ENCODE measurements at places on chromosomes 5 and 9.

DNA sequence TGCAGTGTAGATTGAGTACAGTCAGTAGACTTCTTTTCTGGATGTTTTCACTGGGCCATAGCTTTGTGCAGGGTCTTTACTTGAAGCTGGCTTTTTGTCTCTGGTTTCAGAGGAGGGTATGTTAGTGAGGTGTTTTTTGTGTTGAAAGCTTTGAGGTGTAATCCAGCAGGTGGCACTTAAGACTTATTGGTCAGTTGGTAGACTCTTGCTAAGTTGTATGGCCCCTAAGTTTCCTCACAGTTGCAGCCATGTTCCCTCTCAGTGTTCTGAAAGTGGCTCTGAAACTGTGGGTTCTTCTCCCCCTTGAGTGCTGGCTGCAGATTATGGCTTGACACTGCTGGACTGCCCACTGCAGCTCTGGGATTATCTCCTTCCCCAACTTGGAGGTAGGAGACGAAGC lies 55.7 kb upstream of the SLC44A1 start:
- H3K4me1 ChIP-seq = no peaks in the 10 kb centered on the region
- DNase-seq = no peak
- no peaks in the 10 kb centered on the region for H3K36me3 ChIP-seq

GRCh38 chr9:25472085-25472607 lies 206.1 kb downstream of the TUSC1 start:
- H3K27ac ChIP-seq = no peak overlapping the region
- H3K36me3 ChIP-seq = no peaks in the 10 kb centered on the region
- no peaks in the 10 kb centered on the region for H3K27me3 ChIP-seq
- no peak overlapping the region for H3K4me3 ChIP-seq

DNA sequence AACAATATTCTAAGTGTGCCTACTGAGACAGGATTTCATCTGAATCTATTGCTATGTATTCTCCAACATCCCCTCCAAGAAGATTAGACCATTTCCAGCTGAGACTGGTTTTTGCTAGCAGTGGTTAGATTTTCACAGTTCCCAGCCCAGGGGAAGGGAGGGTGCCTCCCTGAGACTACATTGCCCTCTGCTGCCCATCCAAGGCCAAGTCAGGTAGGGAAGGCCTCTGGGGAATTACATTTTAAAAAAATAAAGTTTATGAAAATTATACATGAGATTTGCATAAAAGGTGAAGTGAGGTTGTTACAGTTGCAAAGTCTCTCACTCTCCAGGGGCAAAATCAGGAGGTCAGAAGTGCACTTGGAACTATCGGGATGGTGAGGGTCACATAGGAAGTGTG lies 28.0 kb upstream of the SYK start:
- H3K4me3 ChIP-seq = no peak overlapping the region
- no peaks in the 10 kb centered on the region for H3K27me3 ChIP-seq
- DNase-seq = no peak
- peak overlapping the region; percentile 70 for H3K27ac ChIP-seq
- H3K36me3 ChIP-seq = no peaks in the 10 kb centered on the region

DNA sequence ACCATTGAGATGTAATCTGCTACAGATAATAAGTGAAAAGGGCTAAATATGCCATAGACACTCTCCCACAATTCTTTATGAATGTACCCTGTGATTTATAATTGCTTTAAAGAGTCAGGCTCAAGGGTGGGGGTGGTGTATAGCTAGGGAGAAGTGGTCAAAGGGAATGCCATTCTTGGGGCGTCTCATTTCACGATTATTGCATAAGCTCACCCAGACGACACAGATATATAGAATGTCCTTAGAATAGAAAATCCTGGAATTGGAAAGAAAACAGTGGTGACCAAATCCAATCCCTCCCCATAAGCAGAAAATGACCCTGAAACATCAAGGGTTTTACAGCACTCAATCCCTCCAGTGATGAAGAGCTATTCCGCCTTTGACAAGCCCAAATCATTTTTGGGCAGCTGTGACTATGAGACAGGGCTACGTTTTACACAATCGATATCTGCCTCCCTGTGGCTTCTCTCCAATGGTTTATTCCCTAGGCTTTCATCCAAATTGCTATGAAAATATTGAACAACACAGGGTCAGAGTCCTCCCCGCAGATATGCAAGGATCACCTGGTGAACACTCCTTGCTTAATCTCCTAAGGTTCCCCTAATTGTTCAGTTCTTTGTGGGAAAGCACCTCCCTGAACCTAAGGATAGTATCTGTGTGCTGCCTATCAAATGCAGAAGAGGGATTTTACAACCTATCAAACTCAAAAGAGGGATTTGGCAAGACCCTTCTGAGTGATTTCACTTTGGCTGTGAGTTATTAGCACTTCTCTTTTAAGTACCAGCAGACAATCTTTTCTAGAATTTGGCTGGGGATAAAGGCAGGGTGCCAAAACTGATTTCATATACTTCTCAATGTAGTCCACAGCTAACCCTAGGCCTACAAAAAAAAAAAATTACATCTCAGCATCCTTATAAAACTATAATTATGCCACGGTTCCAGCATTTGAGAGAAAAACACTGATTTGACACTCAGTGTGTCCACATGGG lies 144.9 kb upstream of the CDH6 start:
- no peaks in the 10 kb centered on the region for H3K27me3 ChIP-seq
- no peaks in the 10 kb centered on the region for H3K36me3 ChIP-seq
- H3K27ac ChIP-seq = peak overlapping the region; percentile 6
- no peak overlapping the region for H3K4me3 ChIP-seq
- H3K4me1 ChIP-seq = no peaks in the 10 kb centered on the region

- H3K27me3 ChIP-seq = no peaks in the 10 kb centered on the region
- no peaks in the 10 kb centered on the region for H3K4me1 ChIP-seq
- no peak for DNase-seq
- H3K4me3 ChIP-seq = peak overlapping the region; percentile 51
Measured at GRCh38 chr5:151684690-151685361, 1.9 kb downstream of the SPARC start.

- no peak for DNase-seq
- H3K27ac ChIP-seq = no peak overlapping the region
- peaks cover 15% of the 10 kb centered on the region for H3K36me3 ChIP-seq
Measured at GRCh38 chr9:7081065-7081600, 323.4 kb downstream of the KDM4C start.

DNA sequence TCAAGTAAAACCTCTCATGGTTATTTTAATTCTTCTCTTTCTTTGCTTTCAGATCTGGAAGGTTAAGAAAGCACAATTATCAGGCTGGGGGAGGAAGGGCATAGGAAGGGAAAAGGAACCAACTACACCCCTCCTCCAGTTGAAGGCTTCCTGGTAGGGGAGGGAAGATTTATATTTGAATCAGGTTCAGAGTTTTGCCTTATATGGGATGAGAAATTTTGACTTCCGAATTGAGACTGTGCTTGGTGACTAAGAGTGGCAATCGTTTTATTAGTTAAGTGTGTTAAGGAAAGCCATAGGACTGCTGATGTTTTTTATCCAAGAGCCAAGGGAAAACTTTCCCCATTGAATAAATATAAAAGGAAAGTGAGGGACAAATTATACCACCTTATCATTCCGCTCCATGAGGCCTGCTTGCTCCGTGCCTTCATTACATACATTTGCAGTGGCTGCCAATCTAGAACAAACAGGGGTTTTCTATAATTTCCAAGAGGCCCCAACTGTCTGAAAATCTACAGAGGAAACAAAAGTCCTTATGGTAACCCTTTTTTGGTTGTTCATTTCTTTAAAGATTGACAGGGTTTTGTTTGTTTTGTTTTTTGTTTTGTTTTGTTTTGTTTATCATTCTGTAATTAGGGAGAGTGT lies 115.7 kb upstream of the EPB41L4A start:
- no peaks in the 10 kb centered on the region for H3K36me3 ChIP-seq
- DNase-seq = no peak
- no peak overlapping the region for H3K4me3 ChIP-seq
- H3K27me3 ChIP-seq = no peaks in the 10 kb centered on the region
- H3K4me1 ChIP-seq = no peaks in the 10 kb centered on the region
- H3K27ac ChIP-seq = no peak overlapping the region

- DNase-seq = no peak
- H3K4me1 ChIP-seq = no peaks in the 10 kb centered on the region
- H3K27me3 ChIP-seq = no peaks in the 10 kb centered on the region
Measured at GRCh38 chr9:117815315-117815714, 111.1 kb downstream of the TLR4 start.

- no peaks in the 10 kb centered on the region for H3K27me3 ChIP-seq
- H3K4me1 ChIP-seq = peaks cover 23% of the 10 kb centered on the region
- H3K36me3 ChIP-seq = no peaks in the 10 kb centered on the region
- H3K4me3 ChIP-seq = peak overlapping the region; percentile 70
- DNase-seq = peak; percentile 33
Measured at GRCh38 chr5:177134697-177135225, 1.2 kb downstream of the NSD1 start.

- no peak for DNase-seq
- no peaks in the 10 kb centered on the region for H3K36me3 ChIP-seq
- H3K4me3 ChIP-seq = no peak overlapping the region
- no peaks in the 10 kb centered on the region for H3K4me1 ChIP-seq
Measured at GRCh38 chr5:51678330-51678729, 295.1 kb downstream of the ISL1 start.

- H3K4me3 ChIP-seq = no peak overlapping the region
- no peak overlapping the region for H3K27ac ChIP-seq
- no peaks in the 10 kb centered on the region for H3K4me1 ChIP-seq
- no peak for DNase-seq
- H3K27me3 ChIP-seq = no peaks in the 10 kb centered on the region
Measured at GRCh38 chr5:21774281-21774680, 1078.9 kb downstream of the CDH12 start.

DNA sequence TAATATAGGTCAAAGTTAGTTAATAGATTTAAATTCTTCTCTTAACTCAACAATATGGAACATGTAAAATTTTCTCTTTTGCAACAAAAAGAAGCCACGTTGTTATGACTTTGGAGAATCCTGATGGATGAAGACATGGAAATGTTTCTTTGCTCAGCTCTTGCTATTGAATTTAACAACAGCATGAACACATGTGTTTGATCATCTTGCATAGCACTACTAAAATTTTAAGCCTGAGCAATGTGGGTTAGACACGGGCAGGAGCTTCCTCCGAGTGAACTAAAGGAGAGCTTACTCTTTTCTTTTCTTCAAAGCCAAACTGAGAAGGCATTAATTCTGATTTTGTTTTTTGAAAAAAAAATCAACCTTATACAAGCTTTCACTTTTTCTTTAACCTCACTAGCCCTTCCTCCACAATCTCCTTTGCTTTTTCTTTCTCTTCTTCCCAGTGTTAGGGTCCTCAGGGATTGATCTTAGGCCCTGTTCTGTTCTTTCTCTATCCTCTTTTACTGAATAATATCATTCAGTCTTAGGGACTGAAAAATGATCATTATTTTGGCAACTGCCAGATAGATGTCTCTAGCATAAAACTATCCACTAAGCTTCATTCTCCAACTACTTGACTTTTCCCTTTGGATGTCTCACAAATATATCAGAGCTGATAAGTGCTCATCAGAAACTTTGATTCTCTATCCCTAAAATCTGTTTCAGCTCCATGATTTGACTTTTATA lies 36.9 kb downstream of the ADAMTS19 start:
- no peak for DNase-seq
- H3K27me3 ChIP-seq = no peaks in the 10 kb centered on the region
- H3K4me1 ChIP-seq = no peaks in the 10 kb centered on the region
- no peak overlapping the region for H3K4me3 ChIP-seq
- H3K36me3 ChIP-seq = no peaks in the 10 kb centered on the region

DNA sequence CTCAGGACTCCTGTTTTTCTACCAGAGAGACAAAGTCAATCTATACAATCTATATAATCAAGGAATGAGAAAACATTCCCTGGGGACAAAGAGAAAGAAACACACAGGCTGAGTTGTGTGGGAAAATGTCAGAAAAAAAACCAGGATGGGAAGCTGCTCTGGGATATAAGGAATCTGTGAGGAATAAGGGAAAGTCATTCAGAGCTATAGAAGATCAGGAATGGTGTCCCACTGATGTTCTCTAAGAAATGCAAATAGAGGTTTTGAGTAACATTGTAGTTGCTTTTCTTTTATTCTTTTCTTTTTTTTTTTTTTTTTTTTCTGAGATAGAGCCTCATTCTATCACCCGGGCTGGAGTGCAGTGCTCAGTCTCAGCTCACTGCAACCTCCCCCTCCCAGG lies 605.9 kb upstream of the KLF4 start:
- no peak overlapping the region for H3K27ac ChIP-seq
- no peaks in the 10 kb centered on the region for H3K36me3 ChIP-seq
- no peaks in the 10 kb centered on the region for H3K4me1 ChIP-seq
- H3K27me3 ChIP-seq = no peaks in the 10 kb centered on the region
- no peak for DNase-seq
- no peak overlapping the region for H3K4me3 ChIP-seq

- no peak for DNase-seq
- no peaks in the 10 kb centered on the region for H3K4me1 ChIP-seq
- no peak overlapping the region for H3K4me3 ChIP-seq
- no peak overlapping the region for H3K27ac ChIP-seq
Measured at GRCh38 chr5:72364951-72365350, 44.8 kb downstream of the PTCD2 start.

DNA sequence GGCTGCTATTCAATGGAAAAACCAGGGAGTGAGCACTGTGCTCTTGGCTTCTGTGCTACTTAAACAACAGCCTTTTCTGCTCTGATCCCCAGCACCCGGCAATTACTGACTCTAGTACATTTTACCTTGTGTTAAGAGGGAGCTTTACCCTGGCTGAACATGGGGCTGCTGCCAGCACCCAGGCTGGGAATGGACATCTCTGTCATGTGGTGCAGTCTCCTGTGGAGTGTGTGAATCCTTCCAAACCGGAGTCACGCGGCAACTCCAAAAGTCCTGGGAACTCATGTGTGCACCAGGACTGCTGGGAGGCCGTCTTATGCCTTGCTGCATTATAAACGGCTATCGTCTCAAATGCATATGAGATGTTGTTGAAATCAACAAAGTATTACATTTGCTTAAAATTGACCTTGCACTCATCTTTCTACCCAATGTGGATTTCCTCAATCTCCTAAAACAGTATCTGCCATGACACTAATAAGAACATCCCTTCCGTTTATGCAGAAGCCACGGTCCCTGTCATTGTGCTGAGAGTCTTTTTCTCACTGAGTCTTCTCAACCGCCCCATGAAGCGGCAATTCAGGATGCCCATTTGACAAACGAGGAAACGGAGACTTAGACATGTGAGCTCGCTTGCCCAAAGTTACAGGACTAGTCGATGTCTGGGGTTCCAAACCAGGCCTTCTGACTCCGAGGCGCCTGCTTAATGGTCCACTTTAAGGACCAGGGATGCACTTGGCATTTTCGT lies 884 bp upstream of the GSN start:
- no peaks in the 10 kb centered on the region for H3K36me3 ChIP-seq
- peak overlapping the region; percentile 69 for H3K27ac ChIP-seq
- H3K4me3 ChIP-seq = peak overlapping the region; percentile 99
- H3K27me3 ChIP-seq = no peaks in the 10 kb centered on the region
- DNase-seq = no peak

GRCh38 chr9:77848897-77849296 lies 182.7 kb downstream of the GNAQ start:
- no peak overlapping the region for H3K27ac ChIP-seq
- no peaks in the 10 kb centered on the region for H3K4me1 ChIP-seq
- no peaks in the 10 kb centered on the region for H3K36me3 ChIP-seq
- H3K4me3 ChIP-seq = no peak overlapping the region

GRCh38 chr5:178461004-178461730 lies 129.0 kb downstream of the COL23A1 start:
- no peaks in the 10 kb centered on the region for H3K36me3 ChIP-seq
- no peak overlapping the region for H3K4me3 ChIP-seq
- H3K27ac ChIP-seq = peak overlapping the region; percentile 28
- no peaks in the 10 kb centered on the region for H3K27me3 ChIP-seq
